ENCODE measurements at places on chromosomes 11 and 22.

GRCh38 chr11:129855086-129855485, 39.4 kb downstream of the TMEM45B start:
- no peak for DNase-seq

DNA sequence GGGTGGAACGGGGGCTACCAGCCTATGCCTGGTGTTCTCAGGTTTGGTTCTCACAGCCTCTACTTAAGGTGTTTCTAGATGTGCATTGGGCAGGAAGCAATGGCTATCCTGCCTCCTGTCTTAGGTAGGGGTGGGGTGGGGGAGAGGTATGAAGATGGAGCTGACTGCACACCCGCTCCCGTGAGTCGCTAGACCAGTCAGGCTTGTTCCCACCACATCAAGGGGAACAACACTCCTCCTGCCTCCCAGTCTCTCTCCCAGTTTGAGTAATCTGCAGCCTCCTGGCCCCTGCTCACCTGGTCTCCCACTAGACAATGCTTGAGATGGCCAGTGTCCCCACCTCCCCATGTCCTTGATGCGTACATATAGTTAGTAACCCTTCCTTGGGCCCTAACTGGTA, 79.3 kb upstream of the TENM4 start:
- no peak for DNase-seq

DNA sequence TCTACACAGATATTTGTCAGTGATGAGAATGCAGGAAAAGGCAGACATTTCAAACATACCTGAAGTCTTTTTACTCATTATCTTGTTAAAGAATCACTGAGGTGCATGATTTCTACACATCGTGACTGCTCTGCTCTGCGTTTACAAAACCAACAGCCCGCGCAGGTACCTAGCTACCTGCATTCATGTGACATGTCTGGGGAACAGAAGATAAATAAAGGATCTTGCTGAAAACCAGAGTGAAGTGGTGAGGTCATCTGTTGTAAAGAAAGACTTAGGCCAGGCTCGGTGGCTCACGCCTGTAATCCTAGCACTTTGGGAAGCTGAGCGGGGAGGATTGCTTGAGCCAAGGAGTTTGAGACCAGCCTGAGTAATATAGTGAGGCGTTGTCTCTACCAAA, 15.7 kb downstream of the ASPHD2 start:
- no peak for DNase-seq

DNA sequence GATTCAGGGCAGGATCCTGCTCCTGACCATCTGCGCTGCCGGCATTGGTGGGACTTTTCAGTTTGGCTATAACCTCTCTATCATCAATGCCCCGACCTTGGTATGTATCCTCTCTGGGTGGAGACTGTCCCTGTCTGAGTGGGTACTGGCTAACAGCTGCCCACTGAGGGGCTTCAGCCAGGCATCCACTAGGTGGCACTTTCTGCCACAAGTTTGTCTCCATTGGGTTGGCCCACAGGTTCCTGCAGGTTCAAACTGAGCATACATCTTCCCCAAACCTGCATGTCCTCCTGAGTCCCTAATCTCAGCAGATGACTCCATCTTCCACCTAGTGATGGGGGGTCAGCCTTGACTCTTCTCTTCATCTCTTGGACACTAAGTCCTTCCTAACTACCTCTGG, 4.4 kb downstream of the SLC2A11 start:
- DNase-seq = no peak

GRCh38 chr11:126082251-126083109, 19.8 kb upstream of the CDON start:
- DNase-seq = peak; percentile 47

- DNase-seq = no peak
Measured at GRCh38 chr22:42692239-42693054, 28.2 kb downstream of the A4GALT start.

DNA sequence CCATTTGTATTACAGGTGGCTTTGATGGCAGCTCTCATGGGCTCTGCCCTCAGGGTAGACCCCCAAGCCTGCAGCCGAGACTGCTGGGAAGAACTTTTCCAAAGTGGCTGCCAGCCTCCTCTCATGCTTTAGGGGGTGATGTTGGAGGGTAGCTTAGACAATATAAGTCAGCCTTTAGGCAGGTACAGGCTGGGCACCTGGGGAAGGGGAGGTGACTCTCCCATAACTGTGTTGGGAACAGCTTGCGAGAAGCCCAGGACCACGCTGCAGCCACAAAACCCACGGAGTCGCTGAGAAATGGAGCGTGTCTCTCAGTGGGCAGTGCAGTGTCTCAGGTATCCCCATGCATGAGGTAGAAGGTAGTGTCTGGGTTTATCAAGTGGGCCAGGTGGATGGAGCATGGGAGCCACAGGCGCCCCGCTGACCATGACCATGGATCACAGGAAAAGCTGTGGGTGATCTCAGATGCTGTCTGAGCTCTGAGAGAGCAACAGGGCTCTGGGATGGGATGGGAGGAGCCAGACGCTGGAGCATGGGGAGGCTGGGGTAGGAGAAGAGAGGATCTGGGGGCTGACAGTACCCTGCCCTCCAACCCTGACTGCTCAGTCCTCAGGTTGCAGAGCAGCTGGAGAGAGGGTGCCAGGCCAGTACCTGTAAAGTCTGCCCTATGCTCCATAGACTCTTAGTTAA, 115.2 kb downstream of the FEZ1 start:
- no peak for DNase-seq

GRCh38 chr11:102560555-102561011, 30.0 kb upstream of the MMP7 start:
- DNase-seq = no peak

DNA sequence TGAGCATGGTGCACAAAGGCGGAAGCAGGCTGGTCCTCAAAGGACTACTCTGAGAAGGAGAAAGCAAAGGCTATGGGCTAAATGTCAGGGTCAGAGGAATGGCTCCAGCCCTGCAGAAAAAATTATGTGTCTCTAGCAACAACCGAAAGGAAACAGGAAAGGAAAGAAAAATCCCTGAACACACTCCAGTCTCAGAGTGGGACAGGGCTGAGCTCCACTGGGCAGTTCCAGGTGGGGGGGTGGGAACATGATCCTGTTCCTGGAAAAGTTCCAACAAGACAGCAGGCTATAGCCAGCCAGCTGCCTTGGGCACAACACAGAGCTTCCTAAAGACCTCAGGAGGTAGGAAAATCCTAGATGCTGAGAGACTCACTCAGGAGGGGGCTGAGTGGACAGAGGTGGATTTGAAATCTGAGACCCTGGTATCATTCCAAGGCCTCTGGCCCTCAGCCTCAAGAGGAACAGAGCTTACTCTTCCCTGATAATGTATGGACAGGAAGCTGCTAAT, 1088.2 kb downstream of the TBC1D22A start:
- DNase-seq = no peak

DNA sequence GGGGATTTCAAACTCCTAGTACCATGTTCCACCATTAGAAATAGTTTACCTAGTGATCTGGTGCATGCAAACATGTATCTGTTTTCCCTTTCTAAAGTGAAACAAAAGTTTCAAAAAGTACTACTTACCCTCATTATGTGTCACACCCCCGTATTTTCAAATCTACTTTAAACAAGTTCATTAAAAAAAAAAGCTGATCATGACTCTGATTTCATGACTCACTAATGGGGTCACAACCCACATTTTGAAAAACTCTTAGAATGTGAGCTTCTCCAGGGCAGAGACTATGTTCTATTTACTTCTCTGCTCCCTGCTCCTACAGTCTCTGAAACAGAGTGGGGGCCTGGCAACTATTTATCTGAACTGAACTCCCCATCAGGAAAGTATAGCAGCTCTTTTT, 18.2 kb downstream of the CHRM1 start:
- no peak for DNase-seq

DNA sequence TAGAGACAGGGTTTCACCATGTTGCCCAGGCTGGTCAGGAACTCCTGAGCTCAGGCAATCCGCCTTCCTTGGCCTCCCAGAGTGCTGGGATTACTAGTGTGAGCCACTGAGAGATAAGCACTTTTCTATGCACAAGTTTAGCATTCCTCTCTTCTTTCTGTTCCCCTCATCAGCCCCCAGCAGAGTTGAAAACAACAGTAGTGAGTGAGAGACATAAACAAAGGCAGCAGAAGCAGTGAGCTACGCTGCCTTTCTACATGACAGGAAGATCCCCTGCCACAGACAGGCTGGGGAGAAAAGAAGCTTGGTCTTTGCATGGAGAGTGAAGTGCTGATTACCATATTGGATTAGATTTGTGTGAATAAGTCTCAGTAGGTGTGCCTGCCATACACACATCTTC, 392.0 kb upstream of the KIRREL3 start:
- DNase-seq = no peak

Data from NCI-H1048 (cell line).